ENCODE measurements at places on chromosomes 6 and 20.

- DNase-seq, result no peak
These were observed 101.2 kb downstream of the EPHA7 start for GRCh38 chr6:93318121-93318520.

DNA sequence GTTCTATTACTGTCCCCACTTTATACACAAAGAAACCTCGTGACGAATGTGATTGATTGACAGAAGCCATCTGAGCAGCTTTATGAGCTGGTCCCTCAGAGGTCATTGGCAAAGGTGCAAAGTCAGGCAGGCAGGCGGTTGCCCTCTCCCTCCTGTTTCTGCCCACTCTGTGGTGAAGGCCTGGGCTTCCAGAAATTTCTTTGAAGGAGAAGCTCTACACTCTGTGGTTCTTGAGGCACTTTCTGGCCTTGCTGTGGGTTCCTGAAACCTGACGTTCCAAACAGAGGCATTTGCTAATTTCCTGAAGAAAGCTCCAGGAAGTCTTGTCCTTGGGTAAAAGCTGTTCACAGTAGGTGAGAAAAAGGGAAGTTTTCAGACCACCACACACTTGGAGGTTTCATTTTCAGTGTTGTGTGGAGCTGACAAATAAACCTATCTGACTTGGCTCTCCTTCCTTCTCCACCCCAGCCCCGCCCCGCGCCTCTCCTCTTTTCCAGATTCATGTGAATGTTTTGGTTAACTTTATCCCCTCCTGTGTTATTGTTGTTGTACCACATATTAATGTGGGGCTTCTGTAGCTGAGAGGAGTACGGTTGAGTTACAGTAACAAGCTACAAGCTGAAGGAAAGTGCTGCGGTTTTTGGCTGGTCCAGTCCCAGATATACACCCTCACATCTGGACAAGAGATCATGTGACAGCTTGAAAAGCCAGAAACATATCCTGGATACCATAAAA, 274.1 kb downstream of the CLIC5 start:
- DNase-seq, result no peak

- DNase-seq, result no peak
These were observed at the start of gene OVOL2 for GRCh38 chr20:18057101-18057993. TSS of gene OVOL2 (minus strand) at chr20:18057916. CDS start at chr20:18057634, 282 bp downstream.

GRCh38 chr6:154731296-154732218, 1.7 kb upstream of the SCAF8 start:
- DNase-seq, result no peak

GRCh38 chr6:3664625-3665041, 86.9 kb downstream of the PXDC1 start:
- no peak for DNase-seq

DNA sequence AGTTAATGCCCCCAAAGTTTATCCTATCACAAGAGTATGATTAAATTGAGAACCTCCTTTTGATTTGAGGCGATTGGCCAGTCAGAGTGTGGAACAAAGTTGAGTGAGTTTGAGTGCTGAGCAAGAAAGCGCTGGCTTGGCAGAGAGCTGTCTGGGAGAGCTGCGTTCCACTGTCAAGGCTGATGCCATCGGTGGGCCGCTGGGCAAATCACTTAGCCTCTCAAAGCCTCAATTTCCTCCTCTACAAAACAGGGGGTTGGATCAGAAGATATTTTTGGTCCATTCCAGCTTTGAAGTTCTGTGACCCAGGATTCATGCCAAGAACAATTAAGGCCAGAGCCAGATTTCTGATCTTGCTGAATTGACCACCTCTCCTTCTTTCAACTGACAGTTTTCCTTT, 60.2 kb downstream of the TMEM242 start:
- DNase-seq, result no peak

DNA sequence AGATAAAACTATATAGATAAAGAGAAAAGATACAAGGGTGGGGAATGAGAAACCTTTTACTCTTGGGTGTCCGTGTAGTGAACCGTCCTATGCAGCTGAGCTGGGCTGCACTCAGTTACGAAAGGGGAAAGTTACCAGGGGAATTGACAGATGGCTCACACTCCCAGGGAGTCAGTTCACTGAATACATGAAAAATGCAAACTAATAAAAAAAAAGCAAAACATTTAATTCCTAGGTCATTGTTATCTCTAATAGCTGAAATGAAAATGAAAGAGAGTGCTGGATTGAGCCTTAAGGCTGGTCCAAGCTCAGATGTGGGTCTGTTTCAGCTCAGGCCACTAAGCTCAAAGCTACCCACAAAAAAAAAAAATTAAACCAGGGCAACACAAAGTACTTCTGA, 138.0 kb downstream of the THBS2 start:
- DNase-seq, result no peak

- DNase-seq, result no peak
These were observed 13.1 kb downstream of the STMN3 start for GRCh38 chr20:63640086-63640485.

Data from activated naive CD4-positive, alpha-beta T cell treated with anti-CD3 and anti-CD28 coated beads, Interleukin-2, amount 10 ng/mL, durations not matched to agents 7 days and 5 days (primary cell).